ENCODE measurements at places on chromosomes 13 and 19.

GRCh38 chr19:14061751-14062557 lies at the start of gene PALM3:
Gene PALM3 (minus strand): TSS chr19:14062076. CDS start chr19:14061980, 96 bp downstream.
- no peak for DNase-seq

DNA sequence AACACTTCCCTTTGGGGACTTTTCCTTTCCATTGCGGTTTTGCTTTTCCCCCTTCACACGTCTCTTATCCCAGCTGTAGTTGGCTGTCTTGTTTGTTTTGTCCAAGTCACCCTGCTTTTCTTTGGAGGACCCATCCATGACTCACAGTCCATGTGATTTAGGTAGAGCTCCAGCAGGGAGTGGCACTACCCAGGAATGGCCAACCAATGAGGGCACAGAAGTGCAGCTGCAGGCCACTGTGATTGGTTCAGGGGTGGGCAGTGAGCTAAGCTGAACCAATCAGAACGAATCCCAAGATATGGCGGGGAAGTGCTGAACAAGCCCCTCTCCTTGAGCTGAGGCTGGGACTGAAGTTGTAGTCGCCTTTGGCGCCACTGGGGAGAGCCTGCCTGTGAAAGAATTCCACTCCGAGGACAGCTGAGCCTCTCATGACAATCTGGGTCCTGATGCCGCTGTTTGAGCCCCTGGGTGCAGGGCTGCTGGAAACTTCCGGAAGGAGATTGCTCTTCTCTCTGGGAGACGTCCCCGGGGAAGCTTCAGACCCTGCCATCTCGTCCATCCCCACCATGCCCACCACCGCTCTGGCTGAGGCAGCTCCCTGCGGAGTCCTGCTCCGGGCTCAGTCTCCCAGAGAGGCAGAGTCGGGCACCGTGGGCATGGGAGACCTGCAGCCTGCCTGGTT lies 62.9 kb upstream of the URI1 start:
- DNase-seq, result peak; percentile 5

DNA sequence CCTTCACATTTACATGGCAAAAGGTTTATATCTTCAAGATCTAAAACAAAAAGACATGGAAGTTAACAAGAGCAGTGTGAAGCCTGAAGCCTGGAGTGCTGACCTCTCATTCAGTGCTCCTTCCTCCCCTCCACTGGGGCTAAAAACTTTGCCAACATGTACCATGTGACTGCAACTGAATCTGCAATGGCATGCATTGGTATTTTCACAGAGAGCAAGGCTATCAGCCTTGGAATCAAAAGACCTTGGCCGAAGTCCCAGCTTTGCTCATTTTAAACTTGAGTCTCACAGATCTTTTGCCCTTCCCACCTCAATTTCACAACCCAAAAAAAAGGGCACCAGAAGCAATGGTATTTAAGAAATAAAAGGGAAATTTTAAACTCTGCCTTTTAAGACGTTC lies 325.1 kb downstream of the DCT start:
- DNase-seq, result no peak

- no peak for DNase-seq
Observed at GRCh38 chr19:32673573-32673972, 1.4 kb downstream of the ANKRD27 start.

DNA sequence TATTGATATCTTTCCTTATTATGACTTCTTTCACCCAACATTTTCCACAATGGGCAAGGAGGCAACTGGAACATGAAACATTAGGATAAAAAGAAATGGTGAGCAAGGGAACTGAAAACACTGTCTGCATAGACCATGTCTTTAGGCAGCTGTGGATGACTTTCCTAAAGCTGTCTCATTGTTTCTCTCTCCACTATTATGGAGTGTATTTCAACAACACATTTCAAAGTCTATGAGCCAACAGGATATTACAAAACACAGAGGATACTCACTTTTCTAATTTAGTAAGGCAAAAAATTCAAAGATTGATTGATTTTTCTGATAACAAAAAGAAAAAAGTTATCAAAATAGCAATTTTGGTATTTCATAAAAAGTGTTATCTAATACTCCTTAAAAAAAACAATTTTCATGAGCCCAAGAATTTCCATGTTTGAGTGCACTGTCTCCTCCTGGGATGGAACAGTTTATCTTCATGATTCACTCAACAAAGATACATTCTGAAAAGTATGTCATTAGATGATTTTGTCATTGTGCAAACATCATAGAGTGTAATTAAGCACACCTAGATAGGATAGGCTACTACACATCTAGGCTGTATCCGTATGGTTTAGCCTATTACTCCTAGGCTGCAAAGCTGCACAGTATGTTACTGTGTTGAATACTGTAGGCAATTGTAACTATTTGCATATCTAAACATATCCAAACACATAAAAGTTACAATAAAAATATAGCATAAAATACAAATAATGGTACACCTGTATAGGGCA lies 1568.4 kb downstream of the SLITRK5 start:
- DNase-seq, result no peak

DNA sequence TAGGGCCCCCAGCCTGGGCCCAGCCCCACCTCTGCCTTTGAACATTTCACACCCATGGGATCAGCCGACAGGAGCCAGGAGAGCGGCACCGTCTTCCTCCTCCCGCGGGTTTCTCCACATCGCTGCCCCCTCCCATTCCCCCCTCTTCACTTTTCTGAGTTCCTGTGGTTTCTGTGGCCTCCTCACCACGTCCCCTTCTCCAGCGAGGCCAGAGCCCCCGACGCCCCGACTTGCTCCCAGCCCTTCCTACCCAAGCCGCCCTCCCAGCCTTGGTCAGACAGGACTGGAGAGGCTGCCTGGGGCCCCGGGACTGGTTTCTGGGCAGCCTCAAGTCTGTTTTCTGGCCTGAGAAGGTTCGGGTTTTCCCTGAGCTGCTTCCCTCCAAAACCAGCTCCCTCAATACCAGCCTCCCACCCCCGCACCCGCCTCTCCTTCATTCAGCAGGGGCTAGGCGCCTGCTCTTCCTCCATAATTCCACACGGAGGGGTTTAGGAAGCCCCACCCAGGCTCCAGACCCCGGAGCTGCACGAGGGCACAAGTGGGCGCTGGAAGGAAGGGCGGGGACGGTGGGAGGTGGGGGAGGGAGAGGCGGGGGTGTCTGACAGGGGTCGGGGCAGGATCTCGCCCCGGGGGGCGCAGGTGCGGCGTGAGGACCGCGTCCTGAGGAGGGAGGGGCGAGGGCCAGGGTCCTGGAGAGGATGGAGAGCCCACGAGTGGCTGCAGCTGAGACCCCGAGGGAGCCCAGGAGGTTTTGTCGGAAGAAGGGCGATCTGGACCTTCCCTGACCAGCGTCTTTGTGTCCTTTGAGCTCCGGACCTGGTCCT lies 4.0 kb upstream of the SIGLEC10 start:
- no peak for DNase-seq

DNA sequence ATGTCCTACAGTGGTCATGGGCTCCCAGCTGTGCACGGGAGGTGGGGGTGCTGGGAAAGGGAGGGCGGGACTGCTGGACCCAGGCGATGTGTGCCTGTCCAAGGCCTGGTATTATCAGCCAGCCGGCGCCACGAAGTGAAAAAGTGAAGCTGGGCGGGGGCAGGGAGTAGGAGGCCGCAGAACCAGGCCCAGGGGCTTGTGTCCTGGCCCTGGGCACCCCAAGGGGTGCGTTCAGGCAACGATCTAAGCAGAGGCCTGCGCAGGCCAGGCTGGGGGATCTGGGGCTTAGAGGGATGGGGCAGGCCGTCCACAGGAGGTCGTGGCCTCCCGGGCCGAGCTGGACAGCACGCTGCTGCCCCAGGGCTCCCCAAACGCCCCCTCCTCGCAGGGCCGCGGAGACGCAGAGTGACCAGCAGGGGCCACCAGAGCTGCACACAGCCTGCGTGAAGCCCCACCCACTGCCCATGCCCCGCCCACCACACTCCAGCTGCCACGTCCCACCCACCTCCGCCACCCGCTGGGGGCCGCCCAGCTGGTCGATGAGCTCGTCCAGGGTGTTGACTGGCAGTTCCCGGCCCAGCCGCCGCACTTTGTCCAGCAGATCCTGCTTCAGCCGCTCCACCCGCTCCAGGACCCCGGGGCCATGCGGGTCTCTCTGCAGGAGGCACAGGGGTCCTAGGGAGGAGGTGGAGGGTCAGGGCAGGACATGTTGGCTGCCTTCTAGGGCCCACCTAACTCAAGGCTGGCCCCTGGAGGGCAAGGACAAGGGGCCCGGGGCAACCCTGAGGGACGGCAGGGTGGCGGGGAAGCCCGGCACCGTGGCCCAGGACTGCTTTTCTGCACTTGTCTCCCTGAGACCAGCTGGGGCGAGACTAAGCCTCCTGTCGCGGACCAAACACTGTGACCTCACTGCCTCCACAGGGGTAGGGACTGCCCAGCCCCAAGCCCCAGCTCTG lies 9.5 kb downstream of the GPX4 start:
- peak; percentile 90 for DNase-seq

DNA sequence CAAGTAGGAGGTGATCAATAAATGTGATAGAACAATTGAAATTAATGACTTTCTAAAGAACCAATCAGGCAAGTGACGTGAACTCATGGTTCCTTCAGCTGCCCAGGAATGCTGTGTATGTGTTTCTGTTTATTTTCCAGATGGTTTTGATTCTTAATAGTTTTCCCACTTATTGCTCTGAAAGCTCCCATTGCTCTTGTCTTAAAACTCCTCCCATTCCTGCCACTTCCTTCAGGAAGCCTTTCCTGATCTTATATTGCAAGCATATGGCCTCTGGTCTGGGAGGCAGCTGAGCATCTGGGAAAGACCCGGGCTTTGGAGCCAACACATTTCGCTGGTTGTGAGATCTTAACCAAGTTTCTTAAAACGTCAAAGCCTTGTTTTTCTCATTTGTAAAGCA lies 17.1 kb upstream of the LATS2 start:
- no peak for DNase-seq

GRCh38 chr13:109868578-109869311 lies 82.4 kb upstream of the IRS2 start:
- no peak for DNase-seq

DNA sequence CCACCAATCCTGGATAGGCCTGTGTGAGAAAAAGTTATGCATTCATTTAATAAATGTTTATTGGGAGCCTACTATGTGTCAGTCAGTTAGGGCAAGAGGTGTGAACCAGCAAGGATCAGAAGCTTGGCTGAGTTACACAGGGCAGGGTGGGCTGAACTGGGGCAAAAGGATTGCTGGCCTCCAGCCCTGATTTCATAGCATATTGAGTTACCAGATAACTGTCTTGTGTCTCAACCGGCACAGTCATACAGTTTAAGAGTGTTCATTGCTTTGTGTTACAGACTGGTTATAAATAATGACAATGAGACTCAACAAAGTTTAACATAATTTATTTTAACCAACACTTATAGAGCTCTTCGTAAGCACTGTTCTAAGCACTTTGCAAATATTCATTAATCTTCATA lies 253.8 kb downstream of the DLEU7 start:
- DNase-seq, result no peak

DNA sequence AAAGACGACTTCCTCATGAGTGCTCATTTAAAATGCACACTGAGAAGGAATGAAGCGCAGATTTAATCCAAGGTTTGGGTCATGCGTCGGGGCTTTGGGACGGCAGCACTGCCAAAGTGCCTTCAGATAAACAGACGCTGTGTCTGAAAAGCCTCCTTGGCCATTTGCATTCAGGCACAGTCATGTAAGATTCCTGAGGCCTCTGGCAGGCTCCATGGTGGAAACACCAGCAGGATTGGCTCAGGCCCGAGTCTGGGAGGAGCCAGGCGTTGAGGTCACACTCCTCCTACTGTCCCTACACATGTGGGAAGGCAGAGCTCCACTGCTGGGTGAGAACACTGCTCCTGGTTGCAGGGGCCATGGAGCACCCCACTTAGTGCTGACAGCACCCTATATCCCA lies 113.3 kb upstream of the KL start:
- peak; percentile 22 for DNase-seq

- DNase-seq, result no peak
Observed at GRCh38 chr13:26624572-26624971, 67.1 kb downstream of the WASF3 start.

DNA sequence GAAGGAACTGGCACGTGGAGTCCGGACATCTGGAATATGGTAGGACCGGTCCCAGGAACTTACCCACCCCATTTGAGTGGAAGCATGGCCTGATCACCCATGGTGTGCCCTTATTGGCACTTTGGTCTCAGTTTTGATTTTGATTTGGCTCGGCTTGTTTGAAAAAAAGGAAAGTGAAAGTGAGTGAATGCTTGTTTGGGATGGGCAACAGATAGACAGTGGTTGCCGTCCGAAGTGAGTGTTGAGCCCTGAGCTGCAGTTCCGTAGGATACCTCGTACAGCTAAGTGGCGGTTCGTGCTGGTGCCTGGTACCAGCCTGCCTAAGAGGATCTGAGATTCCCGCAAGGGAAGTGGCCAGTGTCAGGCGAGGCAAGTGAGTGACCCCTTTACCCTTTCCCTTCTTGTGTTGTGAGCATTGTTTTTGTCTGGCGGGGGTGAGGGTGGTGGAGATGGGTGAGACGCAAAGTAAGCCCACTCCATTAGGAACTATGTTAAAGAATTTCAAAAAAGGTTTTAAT lies 605.8 kb downstream of the UQCRFS1 start:
- DNase-seq, result no peak

DNA sequence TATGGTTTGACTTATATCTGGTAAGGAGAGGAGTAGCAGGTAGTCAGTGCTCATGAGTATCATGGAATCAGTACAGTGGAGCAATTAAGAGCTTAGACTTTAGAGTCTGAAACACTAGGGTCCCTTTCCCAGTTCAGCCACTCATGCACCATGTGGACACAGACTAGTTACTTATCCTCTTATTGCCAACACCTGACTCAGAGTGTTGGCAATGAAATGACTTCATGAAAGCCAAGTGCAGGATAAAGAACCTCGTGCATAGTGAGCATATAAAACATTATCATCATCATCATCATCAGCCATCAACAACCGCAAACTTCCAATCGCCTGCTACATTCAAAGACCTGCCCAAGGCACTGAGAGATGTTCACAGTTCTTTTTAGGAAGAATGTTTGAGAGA lies 164.2 kb downstream of the FOXO1 start:
- DNase-seq, result no peak

DNA sequence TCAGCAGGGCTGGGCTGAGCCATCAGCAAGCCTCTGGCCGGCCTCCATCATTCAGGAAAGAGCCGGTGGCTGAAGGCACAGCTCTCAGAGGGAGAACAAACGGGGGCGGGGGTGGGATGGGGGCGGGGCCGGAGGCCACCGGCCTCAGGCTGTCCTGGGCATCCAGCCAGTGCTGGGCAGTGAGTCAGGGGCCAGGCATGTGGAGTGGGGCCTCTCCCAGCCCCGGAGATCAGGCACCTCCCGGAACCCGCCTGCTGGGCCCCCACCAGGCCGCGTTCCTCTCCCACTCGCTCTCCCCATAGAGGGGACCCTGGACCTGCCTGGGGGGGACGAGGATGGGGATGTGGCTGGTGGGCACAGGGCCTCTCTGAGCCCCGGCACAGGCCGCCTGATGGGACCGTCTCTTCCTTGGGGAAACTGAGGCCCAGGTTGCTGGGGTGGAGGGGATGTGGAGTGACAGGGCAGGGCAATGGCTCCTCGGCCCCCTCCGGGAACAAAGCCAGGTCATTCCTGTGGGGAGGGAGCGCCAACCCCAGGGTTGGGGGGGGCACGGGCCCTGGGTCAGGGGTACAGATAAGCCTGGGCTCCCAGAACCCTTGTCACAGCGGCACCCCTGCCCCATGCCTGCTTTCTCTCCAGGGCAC lies 12.9 kb downstream of the SPC24 start:
- peak; percentile 21 for DNase-seq

- DNase-seq, result no peak
Observed at GRCh38 chr19:31539386-31539785, 190.2 kb upstream of the TSHZ3 start.

GRCh38 chr19:2003874-2004273 lies 11.6 kb downstream of the BTBD2 start:
- DNase-seq, result no peak

GRCh38 chr13:97586941-97587340 lies 153.0 kb downstream of the RAP2A start:
- DNase-seq, result no peak
